Pulmonary artery endothelial cell (primary cell): ENCODE measurements at places on chromosomes 16 and 17. TPM values are rescaled to one million over a fixed set of nuclear protein-coding genes. Genes with fewer than 3 reads are reported as not detected.

DNA sequence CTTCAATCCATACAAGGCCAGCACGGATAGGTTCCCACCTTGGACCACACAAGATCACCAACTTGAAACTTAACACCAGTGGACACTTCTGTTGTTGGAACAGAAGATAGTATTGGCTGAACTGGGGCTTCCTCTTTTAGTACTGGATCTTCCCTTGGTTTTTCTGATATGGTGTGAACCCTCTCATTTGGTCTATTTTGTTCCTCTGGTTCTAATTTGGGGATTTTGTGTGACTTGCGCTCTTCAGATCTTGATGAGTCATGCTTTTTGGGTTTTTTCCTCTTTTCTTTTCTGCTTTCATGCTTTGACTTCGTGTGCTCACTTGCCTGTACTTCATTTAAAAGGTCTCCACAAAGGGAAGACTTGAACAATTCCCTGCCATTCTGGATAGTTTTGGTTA, 39.0 kb downstream of the SOST start:
- DNase-seq = no peak

- no peak for DNase-seq
These were observed 2.4 kb downstream of the CRAMP1 start for GRCh38 chr16:1614456-1615102.

DNA sequence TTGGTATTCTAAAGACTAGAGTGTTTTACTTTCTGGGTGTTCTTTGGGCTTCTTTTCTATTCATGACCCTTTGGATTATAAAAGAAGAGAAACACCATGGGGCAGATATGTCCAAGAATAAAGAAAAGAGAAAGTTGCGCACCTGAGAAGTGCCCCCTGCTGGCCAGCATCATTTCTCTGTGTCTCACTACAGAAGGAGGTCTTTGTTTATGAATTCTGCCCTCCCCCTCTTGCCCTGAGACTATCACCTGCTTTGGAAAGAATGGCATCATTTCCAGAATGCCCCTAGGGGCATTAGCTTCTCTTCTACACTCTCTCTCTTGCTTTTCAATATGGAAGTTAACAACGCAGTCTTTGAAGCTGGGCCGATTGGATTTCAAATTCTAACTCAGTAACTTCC, 45.0 kb downstream of the CDH13 start:
- no peak for DNase-seq

- peak; percentile 11 for DNase-seq
These were observed 29.6 kb upstream of the PHOSPHO1 start for GRCh38 chr17:49260011-49260816.

DNA sequence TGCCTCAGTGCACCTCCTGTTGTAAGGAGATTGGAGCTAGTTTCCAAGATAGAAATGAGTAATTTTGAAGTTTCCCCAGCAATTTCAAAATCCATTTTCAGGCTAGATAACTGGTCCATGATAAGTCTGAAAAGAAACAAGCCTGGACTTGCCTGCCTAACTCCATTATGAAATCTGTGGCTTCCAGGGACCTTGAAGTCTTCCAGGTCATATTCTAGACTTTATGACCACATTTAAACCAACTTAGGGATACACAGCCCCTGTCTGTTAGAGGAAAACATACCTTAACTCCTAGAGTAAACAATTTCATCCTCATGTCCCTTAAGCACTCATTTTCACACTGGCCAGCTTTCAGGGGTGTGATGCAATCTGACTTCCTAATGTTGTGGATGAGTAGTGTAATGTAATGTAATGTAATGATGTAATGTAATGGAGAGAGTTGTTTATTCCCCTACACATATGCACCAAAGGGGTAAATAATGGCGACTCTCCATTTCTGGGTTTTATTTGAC, 96.7 kb upstream of the FAM20A start:
- no peak for DNase-seq

AHSP gene
- not detected in 2 replicates for total RNA-seq

GRCh38 chr16:85778873-85779272, 20.5 kb downstream of the EMC8 start:
- DNase-seq = peak; percentile 53

RNF222 gene
- total RNA-seq = not detected in 2 replicates

SLC5A10 gene
- not detected in 2 replicates for total RNA-seq

SPN gene
- total RNA-seq = not detected in 2 replicates

DNA sequence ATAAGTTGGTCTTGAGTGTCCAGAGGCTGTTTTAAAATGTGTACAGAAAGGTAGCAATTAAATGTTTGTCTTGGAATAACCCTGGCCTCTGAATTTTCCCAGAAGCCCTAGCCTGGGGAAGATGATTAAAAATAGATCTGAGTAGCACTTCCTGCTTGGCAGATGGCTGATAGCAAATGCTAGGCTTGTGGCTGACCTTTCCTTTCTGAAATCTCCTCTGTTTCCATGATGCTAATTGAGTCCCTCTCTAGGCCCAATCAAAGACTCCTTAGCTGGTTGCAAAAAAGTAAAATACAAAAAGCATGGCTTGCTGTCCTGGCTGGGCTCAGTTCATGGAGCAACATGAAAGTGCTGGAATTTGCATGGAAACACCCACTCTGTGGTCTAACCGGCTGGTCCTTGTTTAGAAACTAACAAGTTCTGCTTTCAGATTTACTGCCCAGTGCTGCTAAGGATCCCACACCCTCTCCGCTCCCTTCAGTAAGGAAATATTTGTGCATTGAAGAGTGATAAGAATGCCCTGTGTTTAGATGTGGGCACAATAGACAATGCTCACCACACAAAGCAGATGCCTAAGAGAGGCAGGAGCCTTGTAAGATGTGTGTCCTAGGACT, 40.8 kb downstream of the YPEL2 start:
- DNase-seq = peak; percentile 81

ZSCAN10 gene
- not detected in 2 replicates for total RNA-seq

SHISA6 gene
- not detected in 2 replicates for total RNA-seq

DNA sequence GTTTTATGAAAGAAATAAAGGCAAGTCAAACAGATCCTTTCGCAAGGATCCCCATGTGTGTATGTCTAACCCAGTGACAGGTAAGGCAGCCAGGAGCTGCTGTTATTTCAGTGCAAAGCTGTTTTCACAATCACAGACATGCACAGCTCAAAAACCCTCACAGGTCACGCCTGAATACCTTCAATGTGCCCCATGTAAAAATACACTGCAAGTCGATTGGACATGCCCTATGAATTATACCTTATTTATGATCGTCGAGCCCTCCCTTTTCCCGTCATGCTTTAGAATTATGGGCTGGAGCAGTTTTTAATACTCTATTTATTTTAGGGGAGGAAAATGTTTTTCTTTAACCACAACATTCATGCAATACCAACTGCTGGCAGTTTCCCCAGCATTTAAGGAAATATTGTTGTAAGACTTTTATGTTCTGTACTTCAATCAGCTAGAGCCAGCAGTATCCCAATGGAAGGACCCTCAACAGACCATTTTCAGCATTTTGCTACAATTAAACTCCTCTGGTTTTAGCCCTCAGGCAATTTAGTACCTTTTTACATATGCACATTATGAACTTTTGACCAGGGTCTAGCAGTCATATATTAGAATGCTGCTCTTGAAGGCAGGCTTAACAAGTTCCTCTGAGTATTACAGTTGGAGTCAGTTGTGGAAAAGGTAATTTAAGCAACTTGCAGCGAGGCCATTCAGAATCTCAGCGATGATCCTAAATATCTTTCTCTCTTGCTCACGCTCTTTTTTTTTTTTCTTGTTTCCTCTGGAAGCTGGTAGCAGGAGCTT, 362.2 kb downstream of the WWOX start:
- no peak for DNase-seq

DNA sequence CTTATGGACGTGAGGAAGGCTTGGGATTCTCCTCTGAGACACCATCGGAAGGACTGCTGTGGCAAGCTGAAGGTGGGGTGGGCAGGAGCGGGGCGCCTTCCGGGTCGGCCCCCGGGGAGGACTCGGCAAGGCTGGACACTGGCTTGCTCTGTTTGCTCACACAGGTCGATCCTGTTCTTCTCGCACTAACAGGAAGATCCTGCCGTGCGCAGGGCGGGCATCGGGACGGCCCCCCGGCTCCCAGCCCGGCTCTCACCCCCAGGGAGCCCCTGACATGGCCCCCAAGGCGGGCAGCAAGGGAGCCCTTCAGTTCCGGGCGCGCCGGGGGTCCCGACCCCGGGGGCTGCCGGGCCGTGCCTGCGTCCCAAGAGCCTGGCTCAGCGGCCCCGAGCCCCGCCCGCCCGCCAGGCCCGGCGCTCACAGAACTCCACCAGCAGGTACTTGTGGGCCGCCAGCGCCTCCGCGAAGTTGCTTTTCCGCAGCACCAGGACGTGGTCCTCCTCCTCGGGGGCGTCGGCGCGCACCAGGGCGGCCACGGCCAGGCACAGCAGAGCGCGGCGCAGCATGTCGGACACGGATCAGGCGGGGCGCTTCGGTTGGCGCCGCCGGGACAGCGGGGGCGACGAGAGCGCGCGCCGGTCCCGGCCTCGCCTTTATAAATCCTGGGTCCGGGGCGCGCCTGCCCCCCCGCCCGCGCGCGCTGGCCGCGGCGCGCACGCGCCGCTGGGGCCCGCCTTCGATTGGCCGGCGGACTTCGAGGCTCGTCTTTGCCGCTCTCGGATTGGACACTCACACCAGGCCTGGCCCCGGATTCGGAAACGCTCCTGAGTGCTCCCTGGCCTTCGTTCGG, at the start of gene P4HB:
P4HB (minus strand) TSS at position 630 of the 850 bp plus-strand sequence; CDS start at position 566, 64 bp downstream.
- no peak for DNase-seq

RASD1 gene
- total RNA-seq = 9.2 and 14.7 TPM in 2 replicates

- no peak for DNase-seq
These were observed 364.4 kb downstream of the C16orf95 start for GRCh38 chr16:86952769-86953168.

GRCh38 chr17:27207073-27207513, 86.8 kb upstream of the WSB1 start:
- no peak for DNase-seq

DNA sequence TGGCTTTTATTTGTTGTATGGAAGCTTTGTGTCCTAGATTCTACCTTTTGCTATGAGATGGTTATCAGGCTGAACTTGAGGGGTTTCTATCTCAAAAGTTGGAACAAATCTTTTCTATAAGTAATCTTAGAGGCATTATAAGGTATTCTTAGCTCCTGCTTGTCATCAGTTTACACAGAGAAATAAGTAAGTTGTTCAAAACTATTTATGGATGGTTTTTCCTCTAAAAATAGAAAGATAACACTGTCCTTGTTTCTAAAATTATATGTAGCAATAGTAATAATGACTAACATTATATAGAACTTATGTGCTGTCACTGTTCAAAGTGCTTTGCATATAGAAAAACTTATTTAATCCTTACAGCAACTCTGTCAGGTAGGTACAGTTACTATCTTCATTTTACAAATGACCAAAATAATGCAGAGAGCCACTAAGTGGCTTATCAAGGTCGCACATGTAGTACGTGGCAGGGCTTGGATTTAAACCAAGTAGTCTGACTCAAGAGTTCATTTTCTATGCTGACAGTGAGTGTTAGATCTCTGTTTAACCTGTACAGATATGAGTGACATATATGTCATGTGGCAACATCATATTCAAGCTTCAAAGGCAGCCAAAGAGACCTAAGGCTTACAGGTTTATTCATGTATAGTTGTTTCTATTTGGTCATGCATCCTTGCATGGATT, 59.0 kb downstream of the PHKB start:
- no peak for DNase-seq

KRT33A gene
- total RNA-seq = not detected in 2 replicates

RSKR gene
- total RNA-seq = 3.4 and 5.5 TPM in 2 replicates

DNA sequence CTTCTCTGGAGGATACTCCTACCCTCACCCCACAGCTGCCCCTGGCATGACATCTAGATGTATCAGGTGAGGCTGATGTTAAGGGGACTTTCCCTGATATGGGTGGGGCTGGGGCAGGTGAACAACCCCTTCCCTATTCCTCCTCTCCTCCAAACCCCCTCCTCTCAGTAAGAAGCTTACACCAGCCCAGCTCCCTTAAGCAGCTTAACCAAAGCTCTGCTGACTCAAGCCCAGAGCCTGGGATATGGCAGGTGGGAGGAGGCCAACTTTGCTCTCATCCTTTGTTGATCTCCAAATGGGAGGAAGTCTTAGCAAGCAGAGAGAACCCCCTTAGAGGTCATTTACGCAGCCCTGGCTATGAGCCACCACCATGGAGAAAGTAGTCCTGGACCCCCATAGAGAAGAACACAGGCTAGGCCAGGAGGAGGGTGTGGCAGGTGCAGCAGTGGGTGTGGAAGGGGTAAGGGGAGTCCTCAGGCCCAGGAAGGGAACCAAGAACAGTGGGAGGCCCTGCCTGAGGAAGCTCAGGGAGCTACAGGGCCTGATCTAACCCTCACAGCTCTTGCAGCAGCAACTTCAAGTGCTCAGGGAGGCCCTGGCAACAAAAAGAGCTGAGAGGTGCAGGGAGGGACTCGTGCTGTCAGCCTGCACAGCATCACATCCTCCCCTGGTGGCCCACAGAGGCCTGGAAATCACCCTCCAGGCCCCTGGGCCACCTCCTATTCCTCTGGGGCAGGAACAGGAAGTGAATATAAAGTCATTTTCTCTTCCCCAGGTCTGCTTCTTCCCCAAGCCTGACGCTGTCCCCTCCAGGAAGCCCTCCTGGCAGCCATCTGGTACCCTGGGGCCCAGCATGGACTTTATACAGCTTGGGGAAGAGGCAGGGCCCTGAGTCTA, 2.9 kb downstream of the UNC119 start:
- DNase-seq = no peak

- DNase-seq = no peak
These were observed 218.7 kb downstream of the RPTOR start for GRCh38 chr17:80763293-80763867.

GRCh38 chr16:12675852-12676251, 127.8 kb downstream of the CPPED1 start:
- DNase-seq = peak; percentile 92

GRCh38 chr16:1301562-1301961, 7.9 kb upstream of the UBE2I start:
- DNase-seq = no peak

DNA sequence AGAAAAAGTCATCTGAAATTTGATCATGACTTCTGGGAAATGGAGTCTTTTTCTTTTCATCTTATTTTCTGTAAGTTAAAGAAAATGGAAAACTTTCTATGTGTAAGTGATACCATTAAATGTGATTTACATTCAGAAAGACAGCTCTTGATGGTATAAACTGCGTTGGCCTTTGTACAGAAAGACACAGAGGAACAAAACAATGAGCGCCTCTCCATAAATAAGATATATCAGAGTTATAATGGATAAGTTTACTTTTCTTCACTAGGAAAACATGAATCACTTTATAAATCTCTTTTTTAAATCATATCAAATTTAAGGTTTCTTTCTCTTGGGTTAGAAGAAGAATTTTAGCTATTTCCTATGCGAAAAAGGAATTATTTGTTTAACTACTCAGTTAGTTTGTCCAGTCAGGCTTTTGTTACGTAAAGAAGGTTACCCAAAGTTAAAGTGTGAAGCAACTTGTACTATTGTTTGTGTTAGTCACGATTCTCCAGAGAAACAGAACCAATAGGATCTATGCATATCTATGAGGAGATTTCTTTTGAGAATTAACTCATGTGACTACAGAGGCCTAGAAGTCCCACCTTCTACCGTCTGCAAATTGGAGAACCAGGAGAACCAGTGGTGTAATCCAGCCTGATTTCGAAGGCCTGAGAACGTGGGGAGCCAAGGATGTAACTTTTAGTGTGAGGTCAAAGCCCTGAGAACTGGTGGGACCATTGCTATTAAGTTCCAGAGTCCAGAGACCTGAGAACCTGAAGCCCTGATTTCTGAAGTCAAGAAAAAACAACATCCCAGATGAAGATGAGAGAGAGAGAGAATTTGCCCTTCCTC, 295.4 kb upstream of the KCNJ16 start:
- DNase-seq = no peak
